ENCODE measurements at places on chromosomes 13 and 19.
A peak's percentile ranks its signal among the peaks of the same experiment; 100 is the strongest.

- peak; percentile 19 for DNase-seq
Measured at GRCh38 chr19:16326401-16327168, 2.0 kb downstream of the KLF2 start.

DNA sequence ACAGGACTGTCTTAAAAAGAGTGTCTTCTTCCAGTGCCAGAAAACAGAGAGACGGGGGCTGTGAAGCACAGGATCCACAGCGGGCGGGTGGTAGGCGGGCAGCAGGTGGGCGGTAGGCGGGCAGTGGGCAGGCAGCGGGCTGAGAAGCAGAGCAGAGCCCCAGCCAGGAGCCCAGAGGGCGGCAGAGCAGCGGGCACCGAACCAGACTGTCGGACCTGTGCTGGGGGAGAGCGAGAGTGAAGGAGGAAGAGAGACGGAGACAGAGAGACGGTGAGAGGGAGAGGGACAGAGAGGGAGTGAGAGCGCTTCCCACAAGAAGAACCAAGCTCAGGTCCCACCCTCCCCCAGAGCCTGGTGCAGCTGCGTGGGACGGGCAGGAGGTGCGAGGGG lies 30.3 kb downstream of the RASA3 start:
- DNase-seq = no peak

- DNase-seq = no peak
Measured at GRCh38 chr13:56015919-56016318, 1124.8 kb upstream of the PRR20A start.

GRCh38 chr19:18421371-18421959 lies 2.3 kb downstream of the SSBP4 start:
- DNase-seq = no peak

DNA sequence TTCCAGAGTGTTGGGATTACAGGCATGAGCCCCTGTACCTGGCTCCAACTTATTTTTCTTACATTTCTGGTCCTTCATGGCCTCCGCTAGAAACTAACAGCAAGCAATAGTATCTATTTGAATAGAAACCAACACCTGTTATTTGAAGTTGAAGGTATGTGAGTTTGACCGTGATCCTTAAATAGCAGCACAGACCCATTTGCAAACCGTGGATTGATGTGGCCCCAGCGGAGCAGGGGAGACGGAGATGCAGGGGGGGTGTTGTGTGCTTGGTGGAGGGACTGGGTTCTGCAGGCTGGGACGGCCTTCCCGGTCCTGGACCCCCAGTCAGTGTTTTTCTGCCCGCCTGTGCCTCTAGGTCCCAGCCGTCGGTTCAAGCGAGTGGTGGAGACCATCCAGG lies 16.9 kb downstream of the TMEM150B start:
- no peak for DNase-seq

- peak; percentile 51 for DNase-seq
Measured at GRCh38 chr13:95300625-95301182, 547 bp downstream of the ABCC4 start.

- no peak for DNase-seq
Measured at GRCh38 chr19:9835507-9835949, 410 bp downstream of the PIN1 start.

- peak; percentile 100 for DNase-seq
Measured at GRCh38 chr19:31214086-31214485, 135.2 kb downstream of the TSHZ3 start.

GRCh38 chr19:1076951-1077350 lies 10.0 kb downstream of the ARHGAP45 start:
- DNase-seq = no peak

- no peak for DNase-seq
Measured at GRCh38 chr19:17948931-17949930, 16.4 kb downstream of the CCDC124 start.

DNA sequence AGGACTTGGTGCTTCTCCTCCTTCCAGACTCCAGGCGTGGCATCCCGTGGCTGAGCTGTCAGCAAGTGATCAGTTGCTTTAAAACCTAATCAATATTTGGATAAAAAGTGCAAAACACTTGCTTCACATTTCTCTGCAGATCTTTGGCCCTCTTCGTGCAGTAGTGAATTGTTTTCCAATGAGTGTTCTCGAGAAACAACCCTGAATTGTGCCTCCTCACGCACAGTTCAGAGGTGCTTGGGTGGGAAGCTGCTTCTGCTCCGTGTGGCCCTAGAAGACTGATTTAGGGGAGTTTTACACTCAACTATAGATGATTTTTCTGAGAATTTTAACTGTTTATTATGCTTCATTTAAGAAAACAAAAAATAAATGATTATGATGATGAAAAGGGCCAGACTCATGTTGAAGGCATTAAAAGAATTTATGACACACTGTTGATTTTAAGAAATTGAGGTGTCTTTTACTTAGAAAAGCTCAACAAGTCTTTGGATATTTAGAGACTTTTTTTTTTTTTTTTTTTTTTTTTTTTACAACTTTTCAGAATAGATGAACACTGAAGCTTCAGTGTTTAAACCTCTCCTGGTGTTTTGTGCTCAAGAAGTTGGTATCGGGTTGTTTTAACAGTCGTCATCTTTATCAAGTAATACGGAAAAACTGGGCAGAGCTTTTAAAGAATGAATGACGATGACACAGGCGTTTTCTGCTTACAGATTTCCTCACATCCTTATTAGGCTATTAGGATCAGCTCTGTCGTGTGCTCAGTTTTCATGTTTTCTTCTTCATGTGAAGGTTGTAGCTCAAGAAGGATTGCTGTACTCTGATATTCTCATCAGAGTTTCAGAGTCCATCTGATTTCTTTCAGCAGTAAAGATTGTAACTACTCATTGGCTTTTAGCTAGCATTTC lies 39.5 kb upstream of the TEX29 start:
- DNase-seq = peak; percentile 91

DNA sequence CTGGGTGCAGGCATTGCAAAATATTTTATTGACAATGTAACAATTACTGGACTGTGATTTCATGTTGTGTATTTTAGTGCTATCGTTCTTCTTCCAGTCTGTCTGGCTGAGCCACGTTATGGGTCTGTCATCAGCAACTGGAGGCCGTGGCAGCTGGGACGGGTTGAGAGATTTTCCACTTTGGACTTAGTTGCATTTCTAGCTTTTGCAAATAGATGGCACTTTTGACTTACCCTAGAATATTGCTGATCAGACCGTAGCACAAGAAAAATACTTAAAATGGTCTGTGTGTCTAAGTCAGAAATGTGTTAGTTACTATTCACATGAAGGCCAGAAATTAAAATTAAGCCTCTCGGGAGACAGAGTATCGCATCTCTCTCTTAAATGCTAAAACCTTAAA lies 211.1 kb downstream of the TEX29 start:
- no peak for DNase-seq

GRCh38 chr13:48506092-48506701 lies 26.7 kb downstream of the RCBTB2 start:
- DNase-seq = no peak

GRCh38 chr19:343941-344624 lies 513 bp downstream of the MIER2 start:
- peak; percentile 26 for DNase-seq

- no peak for DNase-seq
Measured at GRCh38 chr13:37686501-37686900, 87.9 kb upstream of the POSTN start.

DNA sequence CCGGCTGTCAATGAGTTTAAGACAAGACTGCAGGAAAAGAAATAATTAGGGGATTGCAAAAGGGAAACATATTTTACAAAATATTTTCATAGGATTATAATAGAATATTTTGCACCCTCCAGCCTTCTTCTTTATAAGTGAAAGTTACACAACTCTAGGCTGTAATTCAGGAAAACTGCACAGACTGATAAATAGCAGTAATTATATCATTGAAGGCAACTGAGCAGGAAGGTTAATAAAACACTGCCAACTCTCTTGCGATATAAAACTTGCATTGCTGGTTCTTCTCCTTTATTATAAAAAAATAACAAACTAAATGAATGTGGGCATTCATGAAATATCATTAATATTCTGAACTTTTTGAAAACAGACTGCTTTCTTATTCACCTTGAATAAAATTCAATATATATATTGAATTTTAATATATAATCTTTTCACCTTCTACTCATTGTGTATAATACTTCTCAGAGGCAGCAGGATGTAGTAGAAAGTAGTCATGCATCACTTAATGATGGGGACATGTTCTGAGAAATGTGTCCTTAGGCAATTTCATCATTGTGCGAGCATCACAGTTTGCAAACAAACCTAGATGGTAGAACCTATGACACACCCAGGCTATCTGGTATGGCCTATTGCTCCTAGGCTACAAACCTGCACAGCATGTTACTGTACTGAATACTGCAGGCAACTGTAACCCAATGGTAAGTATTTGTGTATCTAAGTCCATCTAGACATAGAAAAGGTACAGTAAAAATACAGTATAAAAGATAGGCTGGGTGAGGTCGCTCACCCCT lies 24.9 kb upstream of the STARD13 start:
- no peak for DNase-seq

- DNase-seq = peak; percentile 68
Measured at GRCh38 chr19:42433503-42434260, 6.5 kb upstream of the LIPE start.

- peak; percentile 29 for DNase-seq
Measured at GRCh38 chr13:47133011-47133445, 236.2 kb upstream of the HTR2A start.

DNA sequence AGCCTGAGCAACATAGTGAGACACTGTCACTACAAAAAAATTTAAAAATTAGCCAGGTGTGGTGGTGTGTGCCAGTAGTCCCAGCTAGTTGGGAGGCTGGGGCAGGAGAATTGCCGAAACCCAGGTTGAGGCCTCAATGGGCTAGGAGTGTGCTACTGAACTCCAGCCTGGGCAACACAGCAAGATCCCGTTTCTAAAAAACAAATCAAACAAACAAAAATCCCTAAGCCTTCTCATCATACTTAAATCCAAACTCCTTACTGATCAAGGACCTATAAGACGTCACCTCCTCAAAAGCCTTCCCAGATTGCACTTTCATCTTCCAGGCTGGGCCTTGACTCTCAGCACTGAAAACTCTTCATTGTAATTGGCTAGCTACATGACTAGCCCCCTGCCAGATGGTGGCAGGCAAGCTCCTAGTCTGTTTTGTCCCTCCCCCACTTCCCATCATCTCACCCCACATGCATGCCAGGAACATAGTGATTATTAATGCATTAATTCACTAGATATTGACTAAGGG lies 17.5 kb upstream of the NANOS3 start:
- peak; percentile 67 for DNase-seq

- no peak for DNase-seq
Measured at GRCh38 chr13:76750126-76750525, 136.1 kb downstream of the KCTD12 start.

GRCh38 chr13:49026851-49027250 lies 51.1 kb downstream of the FNDC3A start:
- DNase-seq = peak; percentile 30

- DNase-seq = no peak
Measured at GRCh38 chr13:97379386-97379785, 54.6 kb upstream of the RAP2A start.

DNA sequence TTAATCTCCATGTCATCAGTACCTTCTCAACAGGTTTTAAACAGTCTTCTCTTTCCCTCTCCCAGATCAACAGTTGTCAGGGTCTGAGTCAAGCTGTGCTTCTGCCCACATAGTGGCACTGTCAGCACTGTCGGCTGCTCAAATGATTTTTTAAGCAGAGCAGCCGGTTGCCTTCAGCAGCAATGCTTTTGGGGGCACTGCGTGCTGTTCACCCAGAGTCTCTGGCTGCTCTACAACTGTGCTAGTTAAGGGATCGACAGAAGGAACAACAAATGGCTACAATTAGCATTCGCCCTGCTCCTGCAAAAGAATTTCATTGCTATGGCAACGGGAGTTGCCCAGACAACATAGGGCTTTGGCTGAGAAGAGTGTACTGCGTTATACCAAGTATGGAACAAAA lies 412.9 kb downstream of the DIAPH3 start:
- DNase-seq = peak; percentile 86

GRCh38 chr13:93293710-93294109 lies 67.1 kb downstream of the GPC6 start:
- DNase-seq = no peak

DNA sequence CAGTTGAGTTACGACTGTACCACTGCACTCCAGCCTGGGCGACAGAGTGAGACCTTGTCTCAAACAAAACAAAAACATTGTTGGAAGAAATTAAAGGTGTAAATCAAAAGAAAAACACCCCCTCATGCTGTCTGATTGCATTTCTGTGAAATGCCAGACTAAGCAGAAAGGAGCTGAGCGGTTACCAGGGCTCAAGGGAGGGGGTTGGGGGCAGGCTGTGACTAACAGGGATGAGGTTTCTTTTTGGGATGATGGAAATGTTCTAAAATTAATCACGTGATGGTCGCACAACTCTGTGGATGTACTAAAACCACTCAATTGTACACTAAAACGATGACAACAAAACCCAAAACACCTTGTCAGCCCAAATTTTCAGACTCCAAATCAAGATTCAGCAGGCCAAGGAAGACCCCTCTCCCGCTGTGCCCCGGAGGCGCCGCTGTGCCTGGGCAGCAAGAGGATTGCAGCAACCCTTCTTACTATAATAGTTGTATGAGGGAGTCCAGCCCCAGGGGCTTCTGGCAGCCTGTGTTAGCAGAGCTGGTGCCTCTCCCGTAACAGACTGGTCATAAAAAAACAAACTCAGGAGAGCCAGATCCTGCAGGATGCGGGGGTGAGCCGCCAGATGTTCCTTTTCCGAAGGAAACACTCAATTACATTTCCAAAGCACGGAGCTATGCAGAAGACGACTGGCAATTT lies 20.9 kb downstream of the CAPS start:
- peak; percentile 47 for DNase-seq

DNA sequence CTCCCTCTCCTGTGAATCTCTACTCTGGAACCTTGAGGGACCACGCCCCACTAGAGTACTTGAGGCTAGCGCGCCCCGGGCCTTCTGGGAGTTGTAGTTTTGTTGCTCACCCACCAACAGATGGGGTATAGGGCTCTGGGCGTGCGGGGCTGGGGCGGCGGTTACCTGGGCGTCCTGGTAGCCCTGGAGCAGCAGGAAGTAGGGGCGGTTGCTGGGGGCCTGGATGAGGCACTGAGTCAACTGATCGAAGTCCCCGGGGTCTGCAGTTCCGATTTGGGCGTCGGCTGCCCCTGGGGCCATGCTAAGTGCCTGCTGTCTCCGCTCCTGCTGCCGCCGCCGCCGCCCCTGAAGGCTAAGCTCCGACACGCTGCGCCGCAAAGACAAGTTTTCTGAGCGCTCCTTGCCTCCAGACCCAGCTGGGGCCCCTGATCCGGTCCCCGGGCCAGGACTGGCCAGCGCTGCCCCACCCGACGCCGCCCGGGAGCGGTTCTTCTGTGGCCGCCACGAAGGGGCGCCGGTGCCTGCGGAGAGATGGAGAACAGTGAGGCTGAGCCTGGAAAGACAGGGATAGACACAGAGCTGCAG lies 5.3 kb downstream of the RASIP1 start:
- DNase-seq = no peak

- no peak for DNase-seq
Measured at GRCh38 chr13:109163037-109163379, 533.6 kb downstream of the MYO16 start.

- DNase-seq = no peak
Measured at GRCh38 chr19:35856546-35857149, at the start of gene KIRREL2. Gene KIRREL2, plus strand, starts transcription at chr19:35856911. Its CDS starts 209 bp downstream, at chr19:35857120.

DNA sequence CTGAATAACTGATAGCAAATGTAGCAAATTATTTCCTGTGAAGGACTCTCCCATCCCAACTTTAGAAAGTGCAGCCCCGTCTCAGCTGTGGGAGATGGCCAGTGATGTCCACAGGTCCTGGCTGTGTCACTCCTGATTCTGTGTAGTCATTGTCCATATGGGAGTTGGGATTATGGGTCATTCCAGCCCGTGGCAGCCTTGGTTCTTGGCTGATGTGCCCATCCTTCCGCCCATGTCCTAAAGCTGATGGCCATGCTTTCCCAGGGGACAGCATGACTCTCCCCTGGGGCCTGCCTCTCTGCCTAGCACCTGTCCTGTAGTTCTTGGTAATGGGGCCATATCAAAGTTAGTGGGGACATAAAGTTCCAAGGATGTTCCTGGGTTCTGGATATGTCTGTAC lies 43.9 kb upstream of the C1QTNF9 start:
- no peak for DNase-seq
